ENCODE measurements at places on chromosomes 3 and 15.

DNA sequence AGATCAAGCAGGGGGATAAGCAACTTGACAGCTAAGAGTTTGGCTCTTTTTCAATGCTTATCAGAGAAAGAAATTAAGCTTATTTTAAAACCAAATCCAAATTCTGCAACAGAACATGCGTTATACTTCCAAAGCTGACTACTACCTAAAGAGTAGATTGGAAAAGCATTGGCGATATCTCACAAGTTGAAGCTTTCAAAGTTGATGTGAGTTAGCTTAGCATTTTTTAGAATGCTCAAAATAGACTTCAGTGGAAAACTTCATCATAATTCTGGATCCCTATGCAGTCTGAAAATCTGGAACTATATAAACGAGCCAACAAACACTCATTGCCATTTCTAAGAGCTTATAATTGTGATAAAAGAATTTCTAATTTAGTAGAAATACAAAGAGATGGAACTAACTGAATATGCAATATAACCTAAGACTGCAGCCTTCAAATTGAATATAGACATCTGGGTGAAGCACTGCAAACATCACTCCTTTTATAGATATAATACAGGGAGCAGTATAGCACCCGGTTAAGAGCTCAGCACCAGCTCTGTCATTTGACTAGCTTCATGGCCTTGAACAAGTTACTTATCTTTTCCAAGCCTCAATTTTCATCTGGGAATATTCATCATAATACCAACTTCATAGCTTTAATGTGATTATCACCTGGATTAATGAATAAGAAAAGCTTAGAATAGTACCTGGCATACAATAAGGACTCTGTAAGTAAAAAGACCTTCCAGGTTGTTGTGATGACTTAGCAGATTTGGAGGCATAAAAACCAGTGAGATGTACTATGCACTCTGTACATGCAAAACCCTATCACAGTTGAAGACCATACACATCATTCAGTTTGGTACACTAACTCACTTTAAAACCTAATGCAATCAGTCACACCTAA, 242.7 kb upstream of the TTC14 start:
- no peak for DNase-seq

DNA sequence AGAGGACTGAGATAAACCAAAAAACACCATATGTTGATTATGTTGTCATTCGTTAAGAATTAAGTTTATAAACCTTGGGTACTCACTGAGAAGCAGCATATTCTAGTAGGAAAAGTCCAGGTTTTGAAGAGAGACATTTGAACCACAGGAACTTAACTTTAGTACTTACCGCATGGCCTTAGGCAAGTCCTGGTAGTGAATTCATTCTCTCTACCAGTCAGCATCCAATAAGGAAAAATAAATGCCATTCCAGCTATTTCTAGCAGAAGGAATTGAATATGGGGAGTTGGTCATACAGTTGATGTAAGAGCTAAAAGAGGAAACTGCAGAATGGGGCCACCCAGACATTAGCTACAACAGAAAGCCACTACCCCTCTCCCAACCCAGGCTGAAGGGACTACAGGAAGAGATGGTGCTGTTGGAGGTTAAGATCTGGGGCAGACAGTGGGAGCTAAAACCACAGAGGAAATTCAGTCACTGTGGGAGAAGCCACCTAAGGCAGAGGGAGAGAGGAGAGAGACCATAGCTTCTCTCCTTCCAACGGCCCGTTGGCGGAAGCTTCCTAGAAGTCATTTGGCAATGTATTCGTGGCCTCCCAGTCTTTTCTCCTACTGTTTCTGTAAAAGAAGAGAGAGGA, 133.8 kb upstream of the RARB start:
- DNase-seq, result no peak

GRCh38 chr3:28940530-28940929, 340.3 kb upstream of the RBMS3 start:
- no peak for DNase-seq

DNA sequence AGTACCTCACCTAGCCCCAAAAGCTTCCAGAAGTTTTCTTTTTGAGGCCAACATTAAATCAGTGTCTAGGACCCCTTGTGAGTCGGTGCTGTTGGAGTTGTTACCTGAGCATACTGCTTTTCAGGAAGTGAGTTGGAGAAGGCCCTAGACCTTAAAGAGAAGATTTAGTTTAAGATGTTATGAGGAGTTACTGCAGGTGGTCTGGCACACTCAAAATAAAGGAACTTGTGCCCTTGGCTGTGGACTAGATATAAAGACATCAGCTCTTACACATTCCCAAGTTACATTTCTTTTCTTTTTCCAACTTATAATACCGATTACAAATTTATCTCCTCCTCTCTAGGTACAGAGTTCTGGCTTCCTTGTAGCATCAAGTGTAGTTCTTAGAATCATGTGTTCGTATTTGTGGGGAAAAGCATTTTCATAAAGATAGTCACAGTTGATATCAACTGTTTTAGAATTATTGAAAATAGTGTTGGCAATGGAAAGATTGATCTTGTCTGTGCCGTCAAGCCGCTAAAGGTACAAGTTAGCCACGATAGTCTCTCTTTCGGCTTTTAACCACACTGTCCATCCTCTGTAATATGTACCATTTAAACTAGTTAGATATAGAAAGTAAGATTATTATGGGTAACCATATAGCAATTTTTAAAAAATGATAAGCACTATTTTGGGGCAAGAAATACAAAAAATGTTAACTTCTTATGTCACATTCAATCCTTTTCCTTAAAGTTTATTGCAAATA, 8.6 kb downstream of the ZIC1 start:
- no peak for DNase-seq

DNA sequence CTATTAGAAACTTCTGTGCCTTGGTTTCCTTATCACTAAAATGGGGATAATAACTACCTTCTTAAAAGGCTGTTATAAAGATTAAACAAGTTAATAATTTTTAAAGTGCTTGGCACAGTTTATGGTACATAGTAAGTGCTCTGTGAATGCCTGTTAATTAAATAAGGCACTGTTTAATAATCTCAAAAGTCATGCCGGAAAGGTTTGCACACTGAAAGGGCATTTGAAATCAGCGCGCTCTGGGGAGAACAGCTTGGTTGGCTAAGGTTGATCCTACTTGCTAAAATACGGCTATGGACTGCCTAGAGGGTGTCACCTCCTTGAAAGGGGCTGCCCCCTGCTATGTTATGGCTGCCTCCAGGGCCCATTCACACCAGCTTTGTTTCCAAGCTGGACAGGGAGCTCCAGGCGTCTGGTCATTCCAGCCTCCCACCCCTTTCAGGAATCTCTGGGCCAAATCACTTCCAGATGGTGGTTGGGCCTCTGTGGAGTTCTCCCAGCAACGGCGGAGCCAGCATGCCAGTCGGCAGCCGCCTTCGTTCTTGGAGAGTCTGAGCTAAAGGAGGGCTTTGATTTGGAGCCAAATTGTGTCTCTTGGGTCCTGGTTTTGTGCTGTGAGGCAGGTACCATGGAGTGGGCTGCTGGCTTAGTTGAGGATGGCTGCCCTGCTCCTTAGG, 5.9 kb downstream of the FLNB start:
- DNase-seq, result peak; percentile 13

DNA sequence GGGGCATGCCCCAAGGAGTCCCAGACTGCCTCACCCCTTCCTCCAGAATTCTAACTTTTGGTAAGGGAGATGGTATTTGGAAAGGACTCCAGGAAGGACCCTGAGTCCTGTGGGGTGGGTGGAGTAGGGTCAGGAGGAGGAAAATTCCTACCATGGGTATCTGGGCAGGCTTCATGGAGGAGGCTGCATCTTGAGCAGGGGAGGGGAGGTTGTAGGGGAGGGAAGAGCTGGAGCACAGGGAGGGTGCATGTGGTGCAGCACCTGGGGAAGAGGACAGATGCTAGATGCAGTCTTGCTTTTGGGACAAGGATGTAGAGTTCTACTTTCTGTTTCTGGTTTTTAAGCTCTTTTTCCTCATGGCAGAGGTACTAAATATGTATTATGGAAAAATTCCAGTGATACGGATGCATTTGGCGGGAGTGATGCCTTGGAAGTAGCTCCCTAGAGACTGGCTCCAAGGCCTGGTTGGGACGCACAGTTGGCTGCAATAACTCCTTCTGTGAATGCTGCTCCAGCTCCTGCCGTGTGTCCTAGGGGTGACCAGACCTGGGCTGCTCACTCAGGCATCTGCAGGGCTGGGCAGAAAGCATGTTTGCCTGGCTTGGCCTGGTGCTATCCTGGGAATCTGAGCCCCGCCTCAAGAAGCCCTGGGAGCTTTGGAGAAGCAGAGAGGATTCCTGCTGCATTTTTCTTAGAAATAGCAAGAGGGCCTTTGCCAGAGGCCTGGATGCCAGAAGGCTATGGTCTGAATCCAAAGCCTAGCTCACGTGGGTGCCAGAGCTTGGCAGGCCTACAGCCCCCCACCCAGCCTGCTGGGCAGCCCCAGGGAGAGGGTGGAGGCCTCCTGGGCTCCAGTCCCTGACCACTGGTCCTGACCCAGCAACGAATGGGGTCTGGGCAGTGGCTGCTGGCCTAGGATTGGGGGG, 10.1 kb downstream of the SEMA3F start:
- peak; percentile 15 for DNase-seq

DNA sequence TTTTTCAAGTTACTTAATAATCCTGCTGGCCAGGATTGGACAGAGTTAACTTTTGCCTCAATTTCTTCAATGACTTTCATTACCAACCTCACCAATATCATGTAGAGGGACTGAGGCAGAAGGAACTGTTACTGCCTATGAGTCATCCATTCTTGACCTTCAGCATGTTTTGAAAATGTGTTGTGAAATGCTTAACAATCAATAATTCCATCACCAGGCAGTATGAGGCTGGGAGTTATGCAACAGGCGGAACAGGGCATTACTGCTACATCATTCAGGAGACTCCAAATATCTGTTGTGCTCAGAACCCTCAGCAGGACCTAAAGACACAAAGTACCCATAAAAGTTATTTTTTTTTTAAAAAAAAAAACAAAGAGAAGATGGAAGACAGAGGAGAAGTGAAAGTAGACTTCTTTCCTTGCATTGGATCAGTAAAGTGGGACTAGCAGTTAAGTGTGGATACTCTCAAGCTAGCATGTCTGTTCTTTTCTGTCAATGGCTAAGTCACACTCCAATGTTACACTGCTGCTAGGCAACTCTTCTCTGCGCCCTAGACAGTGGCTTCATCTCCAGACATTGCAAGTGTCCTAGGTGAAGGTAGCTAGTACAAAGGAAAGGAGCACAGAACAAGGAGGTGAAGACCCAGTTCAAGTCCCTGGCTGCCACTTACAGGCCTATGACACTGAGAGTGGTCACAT, 184.9 kb upstream of the LPP start:
- no peak for DNase-seq

- DNase-seq, result no peak
These were observed 29.3 kb upstream of the CPNE4 start for GRCh38 chr3:132064114-132064513.

- no peak for DNase-seq
These were observed 808 bp downstream of the ARRDC4 start for GRCh38 chr15:97961067-97961954.

- no peak for DNase-seq
These were observed 232.1 kb upstream of the LYSMD4 start for GRCh38 chr15:99965376-99965775.

DNA sequence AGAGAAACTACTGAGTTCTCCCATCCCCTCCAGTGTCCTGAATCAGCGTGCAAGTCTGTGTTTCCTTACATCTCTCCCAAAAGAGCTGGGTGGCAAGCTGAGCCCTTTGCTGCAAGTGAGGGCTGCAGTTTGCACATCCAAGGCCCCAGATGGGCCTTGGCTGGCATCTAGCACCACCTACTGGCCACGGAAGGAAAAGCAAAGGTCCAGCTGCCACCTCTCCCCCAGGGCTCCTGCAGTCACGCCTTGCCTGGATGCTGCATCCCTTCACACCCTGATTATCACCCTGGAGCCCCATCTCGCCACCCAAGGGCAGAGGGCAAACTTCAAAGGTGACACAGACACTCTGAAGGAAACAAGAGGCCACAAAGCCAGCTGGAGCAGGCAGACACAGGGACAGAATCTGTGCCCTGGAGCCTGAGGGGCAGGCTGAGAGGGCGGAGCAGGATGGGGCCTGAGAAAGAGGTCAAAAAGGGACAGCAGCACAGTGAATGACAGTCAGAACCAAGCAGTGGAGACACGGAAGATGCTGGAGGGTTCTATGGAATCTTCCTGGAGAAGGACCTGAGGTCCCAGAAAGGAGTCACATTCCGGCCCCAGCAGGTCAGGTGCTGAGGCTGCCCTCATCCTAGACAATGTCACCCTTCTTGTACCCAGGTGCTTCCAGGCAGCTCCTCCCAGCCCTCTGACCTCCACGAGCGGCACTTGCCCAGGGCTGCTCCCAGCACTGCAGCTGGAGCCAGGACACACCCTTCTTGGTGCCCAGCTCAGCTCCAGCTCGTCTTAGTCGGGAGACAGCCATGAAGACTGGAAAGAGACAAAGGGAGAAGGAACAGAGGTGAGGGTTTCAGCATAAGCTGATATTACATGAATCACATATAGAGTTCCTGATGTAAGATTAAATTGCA, 18.3 kb upstream of the NTRK3 start:
- DNase-seq, result peak; percentile 12

DNA sequence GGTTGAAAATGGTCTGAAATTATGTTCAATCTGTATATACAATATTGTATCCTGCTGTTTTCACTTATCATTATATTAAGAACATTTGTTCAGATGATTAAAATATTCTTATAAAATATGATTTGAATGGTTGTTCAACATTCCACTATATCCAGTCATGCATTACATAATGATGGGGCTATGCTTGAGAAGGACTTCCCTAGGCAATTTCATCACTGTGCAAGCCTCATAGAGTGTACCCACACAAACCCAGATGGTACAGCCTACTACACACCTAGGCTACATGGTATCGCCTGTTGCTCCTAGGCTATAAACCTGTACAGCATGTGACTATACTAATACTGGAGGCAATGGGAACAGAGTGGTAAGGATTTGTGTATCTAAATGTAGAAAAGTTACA, 30.5 kb downstream of the SLC7A14 start:
- no peak for DNase-seq
